ENCODE measurements at places on chromosomes 3 and 15.

DNA sequence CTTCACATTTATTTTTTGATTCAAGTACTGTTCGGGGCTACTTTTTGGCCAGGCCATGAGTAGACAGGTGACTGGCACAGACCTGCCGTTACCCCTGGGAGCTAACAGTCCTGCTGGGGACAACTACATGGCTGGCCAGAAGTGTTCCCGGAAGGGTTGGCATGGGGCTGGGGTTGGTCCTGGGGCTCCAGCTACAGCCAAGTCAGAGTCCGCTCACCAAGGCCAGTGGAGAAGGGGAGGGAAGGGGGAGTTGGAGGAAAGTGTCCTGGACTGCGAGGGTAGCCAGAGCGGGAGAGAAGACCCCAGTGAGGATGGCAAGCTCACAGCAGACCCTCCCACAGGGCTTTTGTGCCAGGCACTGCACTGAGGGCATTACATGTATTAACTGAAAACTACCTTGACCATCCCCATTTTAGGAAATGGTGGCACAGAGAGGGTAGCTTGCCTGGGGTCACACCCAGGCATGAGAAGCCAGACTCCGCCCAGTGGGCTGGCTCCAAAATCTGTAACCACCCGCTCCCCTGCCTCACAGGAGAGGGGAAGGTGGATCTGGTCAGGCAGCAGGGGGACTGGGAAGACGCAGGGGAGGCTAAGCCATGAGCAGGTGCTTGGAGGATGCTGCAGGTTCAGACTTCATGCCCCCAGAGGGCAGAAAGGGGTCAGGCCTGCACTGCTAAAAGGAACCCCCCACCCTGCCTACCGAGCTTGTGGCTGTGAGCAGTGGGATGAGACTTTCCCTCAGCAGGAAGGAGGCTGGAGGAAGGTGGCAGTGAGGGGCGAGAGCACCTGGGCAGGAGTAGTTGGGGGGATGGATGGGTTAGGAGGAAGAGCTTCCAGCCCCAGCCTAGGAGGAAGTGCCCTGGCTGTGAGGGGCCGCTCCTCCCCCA is 38.3 kb upstream of the ESYT3 start:
- DNase-seq, result no peak

- no peak for DNase-seq
Measured at GRCh38 chr15:74318376-74319137, 48.9 kb downstream of the CYP11A1 start.

DNA sequence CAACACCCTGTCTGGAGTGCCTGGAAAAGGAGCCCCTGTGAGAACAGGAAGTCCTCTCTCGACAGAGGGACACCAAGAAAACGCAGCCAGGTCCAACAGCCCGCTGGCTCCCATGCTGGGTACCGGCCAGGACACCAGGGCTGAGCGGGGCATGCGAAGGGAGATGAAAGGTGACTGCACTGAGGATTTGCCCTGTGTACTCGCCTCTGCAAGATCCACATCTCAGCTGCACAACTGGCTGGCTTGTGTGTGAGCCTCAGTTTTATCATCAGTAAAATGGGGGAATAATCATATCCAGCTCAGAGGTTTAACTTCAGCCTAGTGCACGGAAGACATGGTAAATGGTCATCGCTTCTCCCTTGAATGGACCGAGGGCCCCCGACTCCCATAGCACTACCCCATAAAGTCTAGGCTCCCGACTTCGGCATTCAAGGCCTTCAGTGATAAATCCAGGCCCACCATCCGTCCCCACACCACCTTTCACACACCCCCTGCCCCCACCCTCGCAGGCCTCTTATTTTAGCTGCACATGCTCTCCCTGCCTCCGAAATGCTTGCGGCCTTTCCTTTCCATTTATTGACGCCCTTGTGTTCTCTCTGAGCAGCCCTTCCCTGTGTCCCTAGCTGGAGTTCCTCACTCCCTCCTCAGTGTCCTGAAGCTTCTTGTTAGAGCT is 15.8 kb downstream of the ISG20 start:
- DNase-seq, result no peak

DNA sequence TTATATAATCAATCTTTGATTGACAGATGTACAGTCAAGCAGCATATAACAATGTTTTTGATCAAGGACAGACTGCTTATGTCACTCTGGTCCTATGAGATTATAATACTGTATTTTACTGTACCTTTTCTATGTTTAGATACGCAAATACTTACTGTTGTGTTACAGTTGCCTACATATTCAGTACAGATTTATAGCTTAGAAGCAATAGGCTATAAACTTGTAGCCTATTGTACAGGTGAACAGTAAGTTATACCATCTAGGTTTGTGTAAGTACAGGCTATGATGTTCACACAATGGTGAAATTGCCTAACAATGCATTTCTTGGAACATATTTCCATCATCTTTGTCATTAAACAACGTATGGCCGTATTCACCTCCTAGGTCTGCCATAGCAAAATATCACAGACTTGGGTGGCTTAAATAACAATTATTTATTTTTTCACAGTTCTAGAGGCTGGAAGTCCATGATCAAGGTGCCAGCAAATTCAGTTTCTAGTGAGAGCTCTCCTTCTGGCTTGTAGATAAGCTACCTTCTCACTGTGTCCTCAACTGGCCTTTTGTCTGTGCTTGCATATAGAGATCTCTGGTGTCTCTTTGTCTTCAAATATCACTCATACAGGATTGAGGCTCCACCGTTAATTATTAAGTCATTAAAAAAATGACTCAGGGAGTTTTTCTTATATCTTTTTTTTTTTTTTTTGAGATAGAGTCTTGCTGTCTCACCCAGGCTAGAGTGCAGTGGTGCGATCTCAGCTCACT is 89.1 kb downstream of the EBLN2 start:
- DNase-seq, result no peak

GRCh38 chr3:60886518-60886917 is 364.7 kb downstream of the FHIT start:
- DNase-seq, result no peak

- DNase-seq, result peak; percentile 40
Measured at GRCh38 chr15:33737687-33738601, 230.4 kb upstream of the CHRM5 start.

DNA sequence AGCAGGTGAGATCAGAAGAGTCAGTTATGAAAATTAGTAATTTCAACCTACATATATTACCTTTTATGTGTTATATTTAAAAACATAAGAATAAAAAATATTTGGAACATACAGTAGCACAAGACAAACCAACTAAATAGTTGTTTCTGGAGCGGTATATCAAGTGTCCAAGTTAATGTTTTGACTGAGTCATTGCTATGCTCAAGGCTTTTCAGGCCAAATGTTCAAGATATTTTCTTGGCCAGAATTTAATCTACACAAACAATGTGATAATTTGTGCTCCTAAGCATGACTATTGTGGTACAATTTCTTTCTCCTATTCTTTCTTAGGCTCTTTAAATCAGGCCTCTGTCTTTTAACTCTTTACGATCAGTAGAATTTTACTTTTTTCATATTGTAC is 412.4 kb downstream of the RAP2B start:
- DNase-seq, result no peak

GRCh38 chr15:100502651-100503050 is 26.1 kb downstream of the CERS3 start:
- DNase-seq, result no peak

DNA sequence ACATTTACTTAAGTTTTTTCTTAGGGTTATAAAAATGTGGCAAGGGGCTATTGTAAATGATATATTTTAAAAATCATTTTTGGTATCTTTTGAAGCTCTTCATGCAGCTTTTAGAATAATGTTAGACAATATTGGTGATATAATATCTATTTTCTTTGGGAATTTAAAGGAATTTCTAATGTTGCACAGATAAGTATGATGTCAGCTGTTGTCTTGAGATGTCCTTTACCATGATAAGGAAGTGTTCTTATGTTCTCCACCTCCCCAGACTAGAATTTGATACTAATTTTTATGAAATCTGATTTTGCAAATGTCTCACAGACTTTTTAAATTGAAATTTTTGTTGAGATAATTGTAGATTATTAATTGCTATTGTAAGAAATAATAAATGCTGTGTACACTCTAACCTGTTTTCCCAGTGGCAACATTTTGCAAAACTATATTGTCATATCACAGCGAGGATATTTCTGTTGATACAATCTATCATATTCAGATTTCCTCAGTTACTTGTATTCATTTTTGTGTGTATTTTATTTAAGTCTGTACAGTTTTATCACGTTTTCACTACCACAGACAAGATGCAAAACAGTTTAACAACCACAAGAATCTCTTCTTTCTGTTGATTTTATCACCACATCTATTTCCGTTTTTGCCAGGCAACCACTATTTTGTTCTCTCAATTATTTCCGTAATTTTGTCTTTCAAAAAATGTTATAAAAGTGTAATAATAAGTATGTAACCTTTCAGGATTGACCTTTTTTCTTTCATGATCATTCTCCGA is 55.4 kb downstream of the SPRED1 start:
- no peak for DNase-seq

- DNase-seq, result no peak
Measured at GRCh38 chr3:61315871-61316270, 64.6 kb upstream of the FHIT start.

- DNase-seq, result no peak
Measured at GRCh38 chr3:148759430-148759829, 61.7 kb downstream of the AGTR1 start.

DNA sequence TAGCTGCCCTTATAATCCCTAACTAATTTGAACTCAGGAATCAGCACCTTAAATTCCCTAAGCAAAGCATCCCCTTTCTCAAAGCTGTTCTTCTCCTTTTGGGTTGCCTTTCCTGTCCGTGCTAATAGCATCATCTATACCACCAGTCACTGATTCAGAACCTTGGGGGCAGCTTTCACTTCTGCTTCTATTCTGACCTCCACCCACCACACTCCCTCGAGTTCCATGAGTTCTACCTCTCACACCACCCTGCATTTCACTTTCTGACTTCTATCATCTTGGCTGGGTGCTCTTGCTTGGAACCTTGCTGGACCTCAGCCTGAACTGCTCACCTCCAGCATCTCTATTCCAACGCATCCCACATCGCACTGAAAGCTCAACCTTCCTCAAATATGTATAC is 55.4 kb upstream of the KCNMB2 start:
- no peak for DNase-seq

DNA sequence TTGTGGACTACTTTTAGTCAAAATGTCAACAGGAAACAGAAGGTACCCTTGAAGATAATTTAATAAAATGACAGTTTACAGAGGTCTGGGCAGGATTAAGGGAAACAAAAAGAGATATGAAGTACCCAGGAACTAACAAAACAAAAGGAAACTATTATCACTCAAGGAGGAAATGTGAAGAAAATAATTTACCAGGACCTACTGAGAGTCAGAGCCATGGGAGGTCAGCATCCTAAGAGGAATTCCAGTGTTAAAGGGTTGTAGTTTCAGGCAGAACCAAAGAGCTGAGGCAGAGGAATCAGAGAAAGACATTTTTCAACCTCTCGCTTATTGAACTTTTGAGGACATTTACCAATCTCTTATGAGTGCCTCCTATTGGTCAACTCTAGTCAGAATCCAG is 408.9 kb upstream of the CBLB start:
- no peak for DNase-seq

- no peak for DNase-seq
Measured at GRCh38 chr15:48091522-48091921, 29.3 kb upstream of the SLC24A5 start.

DNA sequence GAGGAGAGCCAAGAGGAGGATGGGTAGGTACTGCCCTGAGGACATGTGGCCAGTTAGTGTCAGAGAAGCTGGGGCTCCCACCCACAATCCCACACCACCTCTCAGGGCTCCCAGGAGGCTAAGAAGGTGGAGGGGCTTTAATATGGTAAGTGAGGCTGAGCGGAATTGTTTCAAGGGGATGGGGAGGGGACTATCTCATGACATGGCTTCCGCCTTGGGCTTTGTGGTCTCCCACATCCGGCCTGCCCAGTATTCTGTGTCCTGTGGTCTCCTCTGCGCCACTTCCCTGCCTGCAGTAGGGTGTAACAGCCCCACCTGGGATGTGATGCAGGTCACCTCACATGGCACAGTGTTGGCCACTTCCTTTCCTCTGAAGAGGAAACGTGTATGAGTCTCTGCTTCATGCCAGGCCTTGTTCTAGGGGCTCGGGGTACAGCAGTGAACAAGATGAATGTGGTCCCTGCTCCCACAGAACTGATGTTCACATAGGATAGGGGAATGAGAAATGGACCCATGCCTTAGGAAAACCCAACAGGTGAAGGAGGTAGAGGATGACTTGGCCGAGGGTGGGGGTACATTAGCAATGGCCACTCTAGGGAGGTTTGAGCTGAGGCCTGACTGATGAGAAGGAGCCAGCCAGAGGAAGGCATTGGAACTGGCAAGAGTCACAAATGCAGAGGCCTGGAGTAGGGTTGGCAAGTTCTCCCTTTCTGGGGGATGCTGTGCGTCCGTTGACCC is 3.2 kb downstream of the NEIL1 start:
- no peak for DNase-seq

DNA sequence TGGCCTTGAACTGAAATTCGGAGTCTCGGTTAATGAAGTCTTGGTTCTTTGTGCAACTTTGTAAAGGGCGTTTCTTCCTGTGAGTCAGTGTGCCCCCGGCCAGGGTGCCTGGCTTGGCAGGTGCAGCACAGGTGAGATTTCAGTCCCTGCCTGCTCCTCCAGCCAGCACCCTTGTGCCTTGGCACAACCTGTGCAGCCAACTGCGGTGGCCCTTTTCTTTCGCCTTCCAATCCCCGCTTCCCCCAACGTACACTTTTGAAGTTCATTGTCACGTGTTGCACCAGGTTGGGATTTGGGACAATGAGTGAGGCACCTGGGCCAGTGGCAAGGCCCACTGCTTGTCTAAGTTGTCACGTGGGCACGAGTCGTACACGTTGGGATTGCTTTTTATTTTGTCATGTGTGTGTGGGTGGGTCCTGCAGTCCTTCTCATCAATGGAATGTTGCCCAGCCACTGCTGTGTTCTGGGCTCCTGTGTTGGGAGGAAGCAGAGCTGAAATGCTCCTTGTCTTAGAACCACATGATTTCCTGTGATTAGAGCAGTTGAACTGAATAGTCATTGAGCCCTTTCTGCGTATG is 242.9 kb upstream of the BHLHE40 start:
- DNase-seq, result no peak

DNA sequence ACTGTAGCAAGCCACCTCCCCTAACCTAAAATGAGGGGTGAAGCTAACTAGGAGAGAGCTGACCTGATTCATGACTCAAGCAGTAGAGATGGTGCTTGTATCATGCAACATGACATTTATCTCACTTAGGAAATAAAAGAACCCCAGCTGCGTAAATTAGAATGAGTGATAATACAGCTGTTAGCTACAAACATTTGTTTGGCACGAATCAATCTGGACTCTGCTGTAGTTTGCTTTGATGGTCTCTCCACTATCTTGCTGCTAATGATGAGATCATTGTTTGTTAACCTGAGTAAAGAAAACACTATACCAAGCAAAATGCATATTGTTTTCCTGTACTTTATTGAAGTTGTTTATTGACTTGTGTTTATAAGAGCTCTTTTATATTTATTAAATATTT is 92.6 kb downstream of the ALDH1A2 start:
- DNase-seq, result no peak

DNA sequence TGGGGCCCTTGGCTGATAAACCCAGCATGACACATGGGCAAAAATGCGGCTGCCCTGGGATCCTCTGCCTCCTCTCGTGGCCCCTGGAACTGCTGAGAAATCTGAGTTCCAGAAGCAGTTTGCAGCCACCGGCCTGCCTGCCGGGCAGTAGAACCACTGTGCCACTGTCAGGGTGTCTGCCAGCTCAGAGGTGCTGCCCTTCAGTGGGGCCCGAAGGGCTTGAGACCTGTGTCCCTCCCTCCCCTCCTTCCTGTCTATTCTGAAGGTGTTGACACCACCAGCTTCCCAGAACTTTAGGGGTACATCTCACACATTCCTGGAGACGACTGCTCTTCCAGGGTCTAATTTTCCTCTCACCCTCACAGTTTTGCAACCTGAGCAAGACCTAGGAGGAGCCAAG is 88.2 kb upstream of the POMGNT2 start:
- no peak for DNase-seq
